ENCODE measurements at places on chromosomes 6 and 20.
A peak's percentile ranks its signal among the peaks of the same experiment; 100 is the strongest.

DNA sequence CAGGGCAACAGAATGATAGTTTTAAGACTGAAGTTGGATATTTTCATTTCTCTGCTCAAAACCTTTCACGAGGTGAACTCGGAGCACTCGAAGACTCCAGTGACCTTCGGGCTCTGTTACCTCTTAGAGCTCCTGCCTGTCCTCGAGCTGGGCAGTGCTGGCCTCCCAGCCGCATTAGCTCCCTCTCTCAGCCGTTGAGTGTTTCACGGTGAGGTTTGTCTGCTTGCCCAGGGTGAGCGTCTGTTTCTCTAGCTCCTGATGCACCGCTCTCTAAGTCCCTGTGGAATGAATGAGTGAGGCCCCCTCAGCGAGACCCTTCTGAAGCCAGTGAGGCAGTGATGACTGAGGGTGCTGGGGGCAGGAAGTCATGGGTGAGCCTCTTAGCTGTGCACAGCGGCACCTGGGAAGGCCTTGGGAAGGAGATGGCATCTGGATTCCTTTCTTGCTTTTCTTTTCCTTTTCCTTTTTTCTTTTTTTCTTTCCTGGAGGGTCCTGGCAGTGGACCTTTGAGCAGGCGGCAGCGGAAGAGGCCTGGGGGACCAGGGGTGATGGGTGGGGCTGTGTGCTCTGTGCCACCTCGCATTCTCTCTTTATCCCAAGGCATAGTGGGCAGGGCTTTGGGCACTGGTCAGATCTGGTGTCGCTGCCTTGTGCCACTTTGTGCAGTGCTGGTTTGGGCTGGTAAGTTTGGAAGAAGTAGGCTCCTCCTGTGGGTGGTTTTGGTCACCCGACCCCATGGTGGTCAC, 2.2 kb downstream of the PSMG4 start:
- DNase-seq = no peak

DNA sequence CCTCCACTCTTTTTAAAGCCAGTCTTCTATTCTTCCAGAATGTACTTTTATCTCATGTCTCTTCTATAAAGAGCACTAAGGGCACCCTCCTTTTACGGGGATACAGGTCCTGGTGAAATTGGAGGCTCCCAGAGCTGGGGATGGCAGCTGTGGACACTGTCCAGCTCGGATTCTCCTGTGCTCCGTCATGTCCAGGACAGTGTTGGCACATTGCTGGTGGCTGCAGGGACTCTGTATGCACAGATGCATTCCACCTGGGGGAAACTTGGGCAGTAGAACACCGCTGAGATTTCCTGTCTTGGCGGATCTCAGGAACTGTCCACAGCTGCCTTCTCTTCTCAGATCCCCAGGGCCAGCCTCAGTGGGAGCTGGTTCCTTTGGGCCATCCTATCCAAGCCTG, 56.6 kb upstream of the CLDN20 start:
- no peak for DNase-seq

- DNase-seq = no peak
Measured at GRCh38 chr20:38991814-38992704, 29.9 kb downstream of the DHX35 start.

GRCh38 chr20:531608-532007, 12.0 kb downstream of the CSNK2A1 start:
- DNase-seq = no peak

GRCh38 chr6:127641905-127642304, 64.9 kb downstream of the C6orf58 start:
- no peak for DNase-seq

DNA sequence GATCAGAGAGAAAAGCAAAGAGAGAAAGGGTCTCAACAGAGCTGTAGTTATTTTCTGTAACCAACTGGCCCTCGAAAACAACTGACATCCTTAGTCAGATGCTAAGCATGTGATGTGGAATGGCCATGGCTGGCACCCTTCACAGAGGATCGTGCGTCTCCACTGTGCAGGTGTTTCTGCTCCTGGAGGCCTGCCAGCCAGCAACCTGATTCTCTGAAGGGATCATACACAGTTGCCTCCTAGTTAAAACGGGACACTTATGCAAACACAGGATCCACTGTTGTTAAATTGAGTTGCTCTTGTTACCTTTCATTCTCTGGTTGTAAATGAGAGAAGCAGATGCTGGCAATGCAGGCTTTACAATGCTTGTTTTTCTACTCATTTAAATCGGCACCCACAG, 148.5 kb downstream of the HDGFL1 start:
- DNase-seq = no peak

GRCh38 chr20:22684072-22684762, 99.8 kb upstream of the FOXA2 start:
- DNase-seq = peak; percentile 37

DNA sequence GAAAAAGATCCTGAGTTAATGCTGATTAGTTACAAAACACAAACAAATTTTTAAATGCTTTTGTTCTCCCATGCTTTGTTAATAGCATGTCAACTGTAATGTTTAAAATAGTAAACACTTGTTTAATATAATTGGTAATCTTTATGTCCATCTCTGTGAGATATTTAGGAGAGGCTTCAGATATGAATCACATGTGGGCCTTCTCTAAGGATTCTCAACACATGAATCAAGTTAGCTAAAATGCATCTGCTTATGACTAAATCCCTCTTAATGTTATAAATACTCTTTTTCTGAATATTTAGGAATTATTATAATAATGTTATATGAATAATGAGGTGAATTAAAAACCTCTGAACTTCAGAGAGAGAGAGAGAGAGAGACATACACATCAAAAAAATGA, 345.9 kb upstream of the MANEA start:
- no peak for DNase-seq

GRCh38 chr6:160356074-160356744, 8.0 kb downstream of the SLC22A3 start:
- DNase-seq = no peak
